ENCODE measurements at places on chromosomes 5 and 9.

DNA sequence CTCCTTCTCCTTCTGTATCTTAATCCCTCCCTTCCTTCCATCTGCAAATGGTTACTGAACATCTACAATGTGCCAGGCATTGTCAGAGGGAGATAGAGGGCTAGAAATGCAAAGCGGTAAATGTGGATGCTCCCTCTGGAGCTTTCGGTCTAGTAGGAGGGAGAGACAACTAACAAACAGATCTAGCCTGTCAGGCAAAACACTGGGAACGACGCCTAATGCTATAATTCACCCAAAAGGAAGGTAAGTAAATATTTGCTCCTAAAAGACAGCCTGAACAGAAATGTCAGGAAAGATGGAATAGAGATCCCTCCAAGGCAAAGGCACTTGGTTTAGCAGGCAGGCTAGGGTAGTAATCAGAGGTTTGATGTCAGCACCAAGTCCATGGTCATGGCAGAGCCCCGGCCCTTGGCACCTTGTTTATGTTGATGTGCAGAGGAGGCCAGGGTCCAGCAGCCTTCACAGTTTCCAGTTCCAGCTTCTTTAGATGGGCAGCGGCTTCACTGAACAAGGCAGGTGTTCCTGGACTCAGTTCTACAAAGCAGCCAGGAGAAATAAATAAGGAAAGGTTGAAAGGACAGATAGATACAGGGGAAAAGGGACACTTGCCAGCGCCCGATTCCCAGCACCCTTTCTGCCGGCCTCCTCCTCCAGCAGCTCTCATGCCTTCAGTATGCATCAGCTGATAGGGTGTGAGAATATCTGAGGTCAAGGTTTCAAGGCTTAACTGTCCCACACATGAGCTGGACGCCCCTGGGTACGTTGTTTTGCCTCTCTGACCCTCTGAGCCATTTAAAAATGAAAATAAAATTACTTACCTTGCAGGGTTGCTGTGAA is 46.5 kb upstream of the FRRS1L start:
- no peak for DNase-seq

GRCh38 chr5:142785206-142785605 is 15.0 kb downstream of the ARHGAP26 start:
- DNase-seq, result no peak

DNA sequence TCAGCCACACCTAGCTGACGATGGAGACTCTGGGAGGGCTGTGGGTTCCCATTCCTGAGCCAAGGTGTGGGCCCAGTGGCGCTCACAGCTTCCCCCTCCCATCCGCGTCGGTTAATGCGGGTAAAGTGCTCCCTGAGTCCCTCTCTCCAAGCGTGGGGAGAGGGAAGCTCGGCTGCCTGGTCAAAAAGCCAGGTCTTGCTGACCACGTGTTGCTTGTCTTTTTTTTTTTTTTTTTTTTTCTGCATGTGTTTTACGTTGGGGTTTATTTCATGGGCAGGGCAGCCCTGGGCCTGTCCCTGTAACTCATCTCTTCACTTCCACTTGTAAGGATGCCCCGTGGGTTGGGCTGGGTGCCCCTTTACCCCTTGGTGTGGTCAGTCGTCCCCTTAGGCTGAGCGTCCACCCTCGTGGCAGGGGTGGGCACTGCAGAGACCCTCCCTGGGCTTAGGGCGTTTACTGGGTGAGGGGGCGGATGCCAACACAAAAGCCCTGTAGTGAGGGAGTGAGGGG is 11.9 kb downstream of the NKD2 start:
- DNase-seq, result no peak

DNA sequence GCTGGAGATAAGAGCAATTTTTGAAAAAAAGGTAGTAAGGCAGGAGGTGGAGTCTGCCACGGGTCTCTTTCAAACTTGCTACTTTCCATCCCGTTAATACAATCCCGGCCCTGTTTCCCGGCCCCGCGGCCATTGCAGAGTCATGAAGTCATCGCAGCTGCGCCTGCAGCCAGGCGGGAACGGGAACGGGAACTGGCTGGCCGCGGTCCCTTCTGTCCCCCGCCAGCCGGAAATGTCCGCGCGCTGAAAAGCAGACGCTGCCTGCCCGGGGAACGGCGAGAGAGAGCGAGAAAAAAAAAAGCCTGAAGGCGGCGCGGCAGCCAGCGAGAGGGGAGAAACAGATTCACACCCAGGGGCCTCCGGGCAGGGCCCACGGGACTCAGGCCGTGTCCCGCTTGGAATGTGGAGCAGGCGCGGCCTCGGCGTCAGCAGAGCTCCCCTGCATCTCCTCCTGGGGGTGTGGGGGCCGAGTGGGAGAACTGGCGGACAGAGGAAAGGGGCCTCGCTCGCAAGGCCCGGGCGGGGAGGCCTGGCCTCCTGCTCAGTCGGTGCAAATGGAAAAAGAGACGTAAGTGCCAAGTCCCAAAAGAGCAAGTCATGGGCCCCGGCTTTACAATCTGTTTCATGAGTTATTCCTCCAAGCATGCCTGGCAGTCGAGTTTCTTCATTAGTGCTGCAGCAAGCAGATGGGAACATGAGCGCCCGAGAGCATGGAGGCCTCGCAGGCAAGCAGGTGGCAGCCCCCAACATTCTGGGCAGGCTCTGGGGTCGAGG is 201.2 kb upstream of the GAS1 start:
- peak; percentile 77 for DNase-seq

GRCh38 chr5:121675924-121676323 is 175.8 kb upstream of the FTMT start:
- no peak for DNase-seq

DNA sequence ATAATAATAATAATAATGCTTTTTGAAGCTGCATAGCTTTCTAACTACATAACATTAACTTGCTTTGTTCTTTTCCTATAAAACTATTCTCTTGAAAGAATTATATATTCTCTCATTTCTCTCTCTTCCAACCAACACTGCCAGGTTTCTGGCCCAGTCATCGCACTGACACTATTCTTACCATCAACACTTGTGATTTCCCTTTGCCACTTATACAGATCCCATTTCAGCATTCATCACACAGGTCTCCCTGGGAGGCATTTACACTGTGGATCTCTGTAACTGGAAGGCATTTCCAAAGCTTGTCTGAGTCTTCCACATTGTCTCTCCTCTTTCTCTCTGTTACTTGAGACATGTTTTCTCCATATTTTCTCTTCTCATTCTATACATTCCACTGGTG is 777.8 kb upstream of the ACO1 start:
- DNase-seq, result no peak

DNA sequence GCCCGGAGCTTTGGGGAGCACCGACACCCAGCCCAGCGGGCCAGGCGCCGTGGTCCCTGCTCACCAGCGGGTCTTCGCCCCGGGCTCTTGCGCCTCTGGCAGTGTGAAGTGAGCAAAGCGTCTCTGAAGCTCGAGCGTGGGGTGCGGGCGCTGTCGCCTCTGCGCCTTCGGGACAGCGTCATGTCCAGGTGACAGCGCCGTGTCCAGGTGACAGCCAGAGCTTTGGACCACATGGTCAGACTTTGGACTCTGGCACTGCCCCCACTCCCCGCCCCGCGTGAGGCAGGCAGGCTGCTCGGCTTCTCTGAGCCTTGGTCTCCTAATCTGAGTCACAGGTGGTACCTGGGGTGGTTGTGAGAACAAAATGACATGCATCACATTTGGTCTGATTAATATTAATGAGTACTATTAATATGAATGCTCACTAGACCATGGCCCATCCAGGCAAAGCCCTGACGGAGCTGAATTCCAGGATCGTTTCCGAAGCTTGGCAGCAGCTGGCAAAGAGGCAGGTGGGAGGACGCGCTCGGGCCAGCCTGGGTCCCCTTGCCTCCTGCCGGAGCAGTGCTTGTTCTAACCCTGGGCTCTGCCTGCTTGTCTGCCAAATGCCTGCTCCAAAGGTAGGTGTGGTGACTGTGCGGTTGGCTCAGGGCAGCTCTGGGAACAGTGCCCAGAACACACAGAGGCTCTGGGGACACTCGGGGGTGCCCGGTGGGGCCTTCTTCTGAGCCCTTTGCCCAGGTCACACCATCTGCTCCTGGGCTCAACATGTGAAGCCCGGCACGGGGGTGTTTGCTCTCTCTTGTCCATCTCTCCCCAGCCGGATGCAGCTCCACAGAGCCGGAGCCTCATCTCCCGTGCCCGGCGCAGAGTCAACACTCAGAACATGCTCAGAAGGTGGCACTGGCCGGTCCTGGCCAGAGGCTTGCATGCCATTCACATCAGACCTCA is 157.1 kb downstream of the OLFM1 start:
- DNase-seq, result no peak

GRCh38 chr9:128251732-128252100 is 24.1 kb downstream of the GOLGA2 start:
- no peak for DNase-seq

- DNase-seq, result no peak
These were observed 49.5 kb upstream of the SUSD1 start for GRCh38 chr9:112224401-112225289.

DNA sequence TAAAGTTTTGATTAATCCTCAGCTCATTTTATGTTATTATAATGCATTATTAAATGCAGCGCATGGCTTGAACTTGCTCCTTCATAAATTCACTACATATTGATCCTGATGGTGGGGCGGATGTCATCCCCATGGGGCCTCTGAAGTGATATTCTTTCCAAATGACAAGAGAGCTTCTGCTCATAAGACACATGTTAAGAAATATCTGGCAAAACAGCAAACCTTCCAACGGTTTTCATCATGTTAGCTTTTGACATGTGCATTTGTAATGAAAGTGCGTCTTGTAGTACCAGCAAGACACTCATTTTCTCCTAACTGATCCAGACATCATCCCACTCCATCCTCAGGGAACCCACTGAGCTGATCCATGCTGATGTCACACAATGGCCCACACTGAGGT is 45.7 kb downstream of the SEMA5A start:
- no peak for DNase-seq

GRCh38 chr9:108836781-108837180 is 19.0 kb downstream of the ACTL7B start:
- DNase-seq, result no peak

GRCh38 chr5:108857905-108858304 is 110.2 kb downstream of the FER start:
- DNase-seq, result no peak

DNA sequence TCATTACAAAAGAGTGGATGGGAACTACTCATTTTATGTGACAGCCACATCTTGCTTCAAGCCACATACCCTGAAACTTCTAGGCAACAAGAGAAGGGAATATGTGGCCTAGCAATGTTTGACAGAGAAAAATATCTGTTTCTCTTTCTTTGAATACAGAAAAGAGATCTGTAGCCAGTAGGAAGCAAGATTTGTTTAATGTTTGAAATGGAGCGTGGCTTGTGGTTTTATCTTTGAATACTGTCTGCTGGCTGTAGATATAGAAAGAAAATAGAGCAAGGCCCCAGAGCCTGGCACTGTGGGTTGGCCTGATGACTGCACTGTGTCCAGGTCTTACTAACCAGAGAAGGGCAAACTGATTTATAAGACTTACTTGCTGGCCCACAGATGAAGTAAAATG is 133.8 kb downstream of the ARHGEF28 start:
- no peak for DNase-seq

DNA sequence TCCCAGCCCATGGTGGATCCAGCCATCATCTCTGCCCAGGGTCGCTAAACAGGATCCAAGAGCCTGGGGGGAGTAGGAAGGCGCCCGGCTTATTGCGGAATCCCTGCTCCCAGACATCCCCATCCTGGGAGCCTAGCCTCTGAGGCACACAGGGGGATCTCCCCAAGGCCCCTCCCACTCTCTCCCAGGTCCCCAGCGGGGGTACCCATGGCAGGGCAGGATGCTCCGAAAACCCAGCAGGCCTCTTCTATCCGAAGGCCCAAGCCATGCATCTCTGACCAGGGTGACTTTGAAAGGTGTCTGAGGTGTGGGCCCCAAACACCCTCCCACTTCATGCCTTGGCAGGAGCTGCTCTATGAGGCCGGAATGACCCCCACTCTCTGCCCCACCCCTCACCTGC is 81.7 kb upstream of the RUFY1 start:
- DNase-seq, result no peak

- no peak for DNase-seq
These were observed 403.5 kb downstream of the SPOCK1 start for GRCh38 chr5:137095597-137095996.

- DNase-seq, result no peak
These were observed 21.1 kb upstream of the ARSI start for GRCh38 chr5:150323819-150324218.

- DNase-seq, result no peak
These were observed 236.2 kb downstream of the IRX2 start for GRCh38 chr5:2515180-2515764.

- no peak for DNase-seq
These were observed 36.3 kb downstream of the CAPSL start for GRCh38 chr5:35902046-35902672.
